ENCODE measurements at places on chromosomes 12 and 14. TPM values are rescaled to one million over a fixed set of nuclear protein-coding genes. Genes with fewer than 3 reads are reported as not detected.

Gene HPD
- 4.8 TPM for total RNA-seq

DNA sequence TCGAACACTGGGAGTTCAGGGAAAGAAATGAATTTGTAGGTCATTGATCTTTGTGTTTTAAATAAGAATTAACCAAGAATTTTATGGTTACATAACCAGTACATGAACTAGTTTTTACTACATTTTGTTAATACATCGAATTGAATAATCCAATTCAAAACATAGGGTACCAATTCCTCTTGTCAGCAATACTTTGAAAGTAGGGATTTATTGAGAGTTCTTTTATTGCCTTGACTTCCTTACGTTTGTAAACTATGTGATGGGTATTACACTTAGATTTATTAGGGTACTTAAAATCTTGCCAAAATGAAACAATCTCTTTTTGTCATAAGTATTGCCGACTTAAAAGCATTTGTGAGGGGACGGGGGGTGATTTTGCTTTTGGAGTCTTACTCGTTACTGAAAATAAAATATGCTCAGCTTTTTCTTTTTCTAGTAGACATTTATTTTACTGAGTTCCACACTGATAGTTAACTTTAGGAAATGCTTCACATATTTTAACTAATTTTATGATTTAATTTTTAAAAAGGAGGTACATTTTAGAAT is 22.4 kb downstream of the SOCS2 start:
- no peaks in the 10 kb centered on the region for H3K36me3 ChIP-seq
- H3K27ac ChIP-seq, result peak overlapping the region; percentile 15
- DNase-seq, result no peak

DNA sequence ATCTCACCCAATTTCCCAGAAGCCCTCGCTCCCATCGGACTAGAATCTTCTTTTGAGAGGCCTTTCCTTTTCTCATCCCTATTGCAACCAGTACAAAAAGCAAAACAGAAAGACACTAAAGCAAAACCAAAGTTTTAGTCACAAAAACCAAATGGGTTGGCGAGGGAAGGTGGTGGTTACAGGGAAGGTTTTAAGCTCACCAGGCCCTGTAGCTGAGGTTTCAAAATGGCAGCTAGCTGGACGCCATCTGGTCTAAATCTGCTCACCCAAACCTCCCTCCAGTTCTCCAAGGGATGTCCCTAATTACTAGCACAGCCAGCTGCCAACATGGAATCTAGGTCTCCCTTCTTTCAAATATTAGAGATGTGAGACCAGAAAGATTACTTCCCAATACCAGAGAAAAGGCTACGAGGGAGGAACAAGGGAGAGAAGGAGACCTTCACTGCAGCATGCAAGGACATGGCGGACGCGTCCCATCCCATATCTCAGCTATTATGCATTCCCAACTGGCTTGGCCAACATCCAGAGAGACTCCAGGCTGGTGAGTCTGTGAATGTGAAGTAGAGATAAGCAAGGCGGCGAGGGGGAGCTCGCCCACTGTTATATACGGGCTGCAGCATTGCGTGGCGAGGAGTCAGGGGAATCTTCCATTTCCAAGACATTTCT is 70.8 kb downstream of the DPF3 start:
- no peak for DNase-seq
- no peaks in the 10 kb centered on the region for H3K27me3 ChIP-seq
- H3K4me3 ChIP-seq, result no peak overlapping the region
- peaks cover 7% of the 10 kb centered on the region for H3K4me1 ChIP-seq
- H3K27ac ChIP-seq, result no peak overlapping the region

- no peaks in the 10 kb centered on the region for H3K27me3 ChIP-seq
- H3K27ac ChIP-seq, result peak overlapping the region; percentile 73
- H3K4me3 ChIP-seq, result peak overlapping the region; percentile 50
- peak; percentile 75 for DNase-seq
- no peaks in the 10 kb centered on the region for H3K36me3 ChIP-seq
Measured at GRCh38 chr12:21941506-21942376, 515 bp upstream of the ABCC9 start.

DNA sequence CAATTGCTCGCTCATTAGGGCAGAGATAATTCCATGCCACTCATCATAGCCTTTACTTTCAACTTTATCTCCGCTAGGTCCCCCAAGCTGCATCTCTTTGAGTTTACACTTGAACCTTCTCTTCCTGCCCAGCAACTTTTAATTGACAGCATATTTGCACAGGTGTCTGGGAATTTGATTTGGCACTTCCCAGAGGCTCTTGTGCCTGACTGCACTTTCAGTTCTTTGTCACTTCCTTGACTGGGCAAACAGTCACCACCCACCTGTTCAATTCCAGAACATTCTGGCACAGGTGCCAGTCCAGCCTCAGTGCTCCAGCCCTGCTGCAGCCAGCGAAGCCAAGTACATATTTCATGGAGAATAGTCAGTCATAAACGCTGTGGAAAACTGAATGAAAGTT is 110.1 kb upstream of the LRIG3 start:
- no peaks in the 10 kb centered on the region for H3K36me3 ChIP-seq
- no peak overlapping the region for H3K27ac ChIP-seq
- no peak for DNase-seq
- H3K27me3 ChIP-seq, result no peaks in the 10 kb centered on the region

DNA sequence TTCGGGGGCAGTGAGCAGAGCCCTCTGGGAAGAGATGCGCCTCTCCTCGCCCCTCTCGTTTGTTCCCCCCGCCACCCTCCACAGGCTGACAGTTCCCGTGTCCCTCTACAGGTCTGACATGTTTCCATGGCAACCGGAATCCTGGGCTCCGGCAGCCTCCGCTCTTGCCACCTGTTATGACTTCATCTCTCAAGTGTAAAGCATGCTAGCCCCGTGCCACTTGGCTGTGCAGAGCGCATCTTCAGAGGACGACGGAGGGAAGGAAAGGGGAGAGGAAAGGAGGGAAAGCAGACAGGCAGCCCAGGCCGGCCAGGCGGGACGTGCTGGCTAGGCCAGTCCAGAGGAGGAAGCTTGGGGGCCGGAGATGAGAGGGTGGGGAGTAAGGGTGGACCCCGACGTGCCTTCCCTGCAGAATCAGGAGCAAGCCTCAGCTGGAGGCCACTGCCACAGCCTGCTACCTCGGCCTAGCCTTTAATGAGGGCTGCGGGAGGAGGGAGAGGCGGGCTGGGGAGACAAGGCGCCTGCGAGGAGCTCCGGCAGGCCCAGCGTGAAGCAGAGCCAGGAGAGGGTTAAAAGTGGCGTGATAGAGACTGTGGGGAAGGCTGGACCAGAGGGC is 214.3 kb downstream of the DPF3 start:
- H3K36me3 ChIP-seq, result no peaks in the 10 kb centered on the region
- no peak overlapping the region for H3K27ac ChIP-seq
- no peaks in the 10 kb centered on the region for H3K27me3 ChIP-seq
- no peak for DNase-seq
- no peaks in the 10 kb centered on the region for H3K4me1 ChIP-seq
